IMR-90 (cell line): ENCODE measurements at places on chromosomes 7 and 10. TPM values are rescaled to one million over a fixed set of nuclear protein-coding genes. Genes with fewer than 3 reads are reported as not detected.

Gene HABP2
- not detected in 2 replicates for total RNA-seq

Gene SMKR1
- not detected in 2 replicates for total RNA-seq

Gene CYP2C8
- total RNA-seq: not detected in 2 replicates

Gene DNAH11
- under 0.01 TPM in 1 of 2 replicates, not detected in the other for total RNA-seq

Gene SORCS1
- total RNA-seq: under 0.01 TPM in 1 of 2 replicates, not detected in the other

Gene CDHR3
- 1.6 and 1.7 TPM in 2 replicates for total RNA-seq

Gene TCAF2
- total RNA-seq: 3.3 and 3.4 TPM in 2 replicates

Gene GALNT17
- not detected in 2 replicates for total RNA-seq

Gene SH2D4B
- not detected in 2 replicates for total RNA-seq

Gene PNLIPRP1
- total RNA-seq: not detected in 2 replicates

Gene OR2AE1
- total RNA-seq: 0.18 TPM in 1 of 2 replicates, not detected in the other

DNA sequence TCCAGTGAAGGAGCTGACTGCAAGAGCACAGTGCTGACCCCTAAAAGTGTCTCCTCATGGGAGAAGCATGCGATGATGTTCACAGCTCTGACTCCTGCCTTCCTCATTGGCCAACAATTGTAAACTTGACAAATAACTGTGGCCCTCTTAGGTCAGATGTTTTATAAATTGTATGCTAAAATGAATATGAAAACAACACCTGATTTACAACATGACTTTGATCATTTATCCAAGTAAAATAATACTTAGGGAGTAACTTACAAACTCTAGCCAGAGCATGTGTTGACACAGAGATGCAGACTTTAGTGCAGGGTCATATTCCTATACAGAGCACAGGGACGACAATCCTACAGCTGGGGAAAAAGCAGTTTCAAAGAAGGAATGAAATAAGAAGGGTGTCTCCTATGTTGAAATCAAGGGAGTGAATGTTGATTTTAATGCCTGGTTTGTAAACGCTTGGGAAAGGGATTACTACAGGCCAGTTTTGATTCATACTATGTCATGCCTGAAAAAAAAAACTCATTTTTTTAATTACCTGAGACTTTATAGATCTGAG lies 391.4 kb upstream of the AKR1E2 start:
- peak; percentile 44 for DNase-seq

DNA sequence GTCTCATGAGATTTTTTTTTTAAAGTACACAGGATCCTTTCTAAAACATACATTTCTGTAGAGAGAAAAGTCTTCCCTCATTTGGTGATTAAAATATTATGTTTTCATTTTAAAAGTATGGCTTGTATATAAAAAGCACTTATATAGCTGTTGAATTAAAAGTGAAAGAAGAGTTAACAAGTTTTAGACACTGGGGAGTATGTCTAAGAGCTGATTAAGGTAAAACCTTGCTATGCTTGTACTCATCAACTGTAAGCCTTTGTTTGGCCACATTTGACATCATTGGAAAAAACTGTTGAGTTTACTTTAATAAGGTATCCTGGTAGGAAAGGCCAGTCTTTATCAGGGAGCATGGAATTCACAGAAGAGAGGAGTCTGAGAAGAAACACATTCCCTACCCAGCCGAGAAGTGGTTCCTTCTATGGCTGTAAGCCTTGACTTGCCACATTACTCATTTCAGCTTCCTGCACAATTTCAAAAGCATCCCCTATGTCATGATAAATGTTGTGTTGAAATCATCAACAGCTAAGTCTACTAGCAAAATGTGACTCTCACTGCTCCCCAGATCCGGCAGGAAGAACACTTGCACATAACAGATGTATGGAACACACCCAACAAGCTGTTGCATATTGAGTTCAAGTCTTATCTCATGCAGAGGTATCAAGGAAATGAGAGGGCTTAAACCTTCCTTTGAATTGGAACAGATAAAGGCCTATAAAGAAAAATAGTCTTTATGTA lies 171.8 kb upstream of the CDK1 start:
- peak; percentile 59 for DNase-seq

DNA sequence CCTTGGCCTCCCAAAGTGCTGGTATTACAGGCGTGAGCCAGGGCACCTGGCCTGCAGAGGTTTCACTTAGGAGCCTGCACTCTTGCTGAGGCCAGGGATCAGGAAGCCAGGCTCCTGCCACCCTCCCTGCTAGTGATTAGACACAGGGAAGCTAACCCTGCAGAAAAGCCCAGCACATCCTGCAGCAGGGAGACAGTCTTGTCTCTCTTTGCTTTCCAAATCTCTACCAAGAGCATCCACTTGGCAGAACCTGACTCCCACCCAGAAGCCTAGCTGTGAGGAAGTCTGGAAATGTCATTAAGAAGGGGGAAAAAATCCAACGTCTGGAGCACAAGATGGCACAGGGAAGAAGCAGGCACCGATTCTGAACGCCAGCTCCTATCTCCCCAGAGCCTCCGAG lies 8.0 kb upstream of the FAM171A1 start:
- DNase-seq: no peak

DNA sequence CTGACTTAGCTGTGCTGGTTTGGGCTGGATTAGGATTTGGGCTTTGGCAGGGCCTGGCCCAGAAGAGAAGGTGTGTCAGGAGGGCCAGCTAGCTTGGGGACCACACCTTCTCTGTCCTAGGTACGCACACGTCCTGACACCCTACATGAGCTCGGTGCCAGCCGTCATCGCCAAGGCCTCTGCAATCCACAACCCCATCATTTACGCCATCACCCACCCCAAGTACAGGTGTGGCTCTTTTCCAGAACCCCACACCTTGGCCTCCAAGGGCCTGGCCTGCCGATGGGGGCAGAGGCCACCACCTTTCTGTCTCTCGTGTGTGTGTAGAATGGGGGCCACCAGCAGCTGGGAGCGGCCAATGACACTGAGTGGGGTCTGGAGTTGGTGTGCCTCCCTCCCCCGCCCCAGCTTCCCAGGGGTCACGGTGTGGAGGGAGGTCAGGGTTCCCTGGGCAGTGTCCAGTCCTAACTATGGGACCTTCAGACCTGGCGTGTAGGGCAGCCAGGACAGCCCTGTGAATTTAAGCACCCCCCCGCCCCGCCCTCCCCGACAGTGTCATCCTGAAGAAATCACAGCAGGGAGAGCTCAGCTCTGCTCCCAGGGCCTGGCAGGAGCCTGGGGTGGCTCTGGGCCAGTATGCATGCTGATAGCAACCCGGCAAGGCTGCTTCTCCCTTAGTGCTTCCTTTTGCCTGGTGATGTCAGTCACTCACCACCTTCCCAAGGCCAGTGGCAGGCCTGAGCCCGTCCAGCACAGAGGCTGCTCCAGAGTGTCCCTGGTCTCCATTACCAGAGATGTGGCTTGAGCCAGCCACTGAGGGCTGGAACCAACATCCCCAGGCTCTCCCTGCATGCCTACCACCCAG lies 6.9 kb upstream of the LDB3 start:
- DNase-seq: peak; percentile 46

- peak; percentile 74 for DNase-seq
Measured at GRCh38 chr7:91264924-91265681, 870 bp downstream of the FZD1 start.

DNA sequence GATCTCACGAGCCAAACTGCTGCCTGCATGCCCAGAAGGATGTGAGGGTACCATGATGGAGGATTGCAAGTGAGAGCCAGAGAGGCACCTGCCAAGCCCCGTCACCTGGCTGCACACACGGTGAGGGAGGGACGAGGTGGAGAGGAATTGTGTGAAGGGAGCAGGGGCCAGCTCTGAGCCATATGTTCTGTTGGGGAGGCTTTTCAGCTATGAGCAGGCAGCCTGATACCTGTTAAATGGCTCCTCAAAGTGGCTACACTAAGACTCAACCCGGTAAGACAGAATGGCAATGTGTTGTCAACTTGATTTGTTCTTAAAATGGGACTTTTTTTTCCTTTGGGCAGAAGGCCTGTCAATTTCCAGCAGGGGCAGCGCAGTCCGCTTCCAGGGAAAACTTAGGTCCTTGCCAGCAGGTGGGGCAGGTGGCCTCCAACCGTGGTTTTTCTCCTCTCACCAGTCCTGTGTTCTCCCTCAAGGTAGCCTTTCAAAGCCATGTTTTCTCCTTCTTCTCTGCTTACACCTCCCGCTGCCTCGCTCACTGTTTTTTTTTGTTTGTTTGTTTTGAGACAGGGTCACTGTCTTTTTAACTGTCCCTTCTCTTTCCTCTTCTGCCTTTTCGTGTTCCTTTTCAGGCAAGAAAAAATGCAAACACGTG lies 57.7 kb upstream of the ZNRF2 start:
- no peak for DNase-seq

DNA sequence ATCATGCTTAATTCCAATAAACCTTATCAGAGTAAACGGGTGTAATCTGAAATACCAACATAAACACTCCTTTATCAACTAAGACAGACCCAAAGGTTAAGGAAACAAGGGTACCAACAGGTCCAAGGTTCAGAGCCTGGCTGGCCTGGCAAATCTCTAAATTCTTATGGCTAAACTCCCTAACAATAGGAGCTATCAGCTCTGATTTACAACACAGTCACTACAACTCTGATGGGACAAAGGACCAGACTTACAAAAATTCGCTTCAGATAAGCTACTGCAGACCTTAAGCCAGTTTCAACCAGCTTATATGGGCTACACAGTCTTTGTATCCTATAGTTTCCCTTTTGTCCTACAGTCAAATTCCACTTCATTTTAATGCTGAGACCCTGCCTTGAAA lies 381.9 kb downstream of the ZWINT start:
- DNase-seq: no peak

- DNase-seq: peak; percentile 46
Measured at GRCh38 chr7:46738796-46739195, 817.7 kb upstream of the IGFBP3 start.

GRCh38 chr7:17144322-17144721 lies 154.1 kb upstream of the AHR start:
- DNase-seq: peak; percentile 46

GRCh38 chr7:46580766-46581165 lies 659.7 kb upstream of the IGFBP3 start:
- no peak for DNase-seq

DNA sequence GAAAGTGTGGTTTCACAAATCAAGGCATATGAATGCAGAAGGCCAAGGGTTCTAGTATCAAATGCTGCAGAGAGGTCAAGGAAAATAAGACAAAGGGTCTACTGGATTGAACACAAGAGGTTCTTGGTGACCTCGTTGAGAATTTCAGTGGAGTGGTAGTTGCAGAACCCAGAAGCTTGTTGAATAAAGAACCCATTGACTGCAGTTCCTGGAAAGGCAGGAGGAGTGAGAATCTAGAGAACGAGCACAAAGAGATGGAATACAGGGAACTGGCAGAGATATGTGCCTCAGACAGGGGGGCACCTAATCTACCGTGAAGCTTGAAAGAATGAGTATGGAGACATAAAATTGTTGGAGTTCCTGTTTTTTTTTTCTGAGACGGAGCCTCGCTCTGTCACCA lies 3.5 kb upstream of the SEPTIN7 start:
- DNase-seq: no peak

DNA sequence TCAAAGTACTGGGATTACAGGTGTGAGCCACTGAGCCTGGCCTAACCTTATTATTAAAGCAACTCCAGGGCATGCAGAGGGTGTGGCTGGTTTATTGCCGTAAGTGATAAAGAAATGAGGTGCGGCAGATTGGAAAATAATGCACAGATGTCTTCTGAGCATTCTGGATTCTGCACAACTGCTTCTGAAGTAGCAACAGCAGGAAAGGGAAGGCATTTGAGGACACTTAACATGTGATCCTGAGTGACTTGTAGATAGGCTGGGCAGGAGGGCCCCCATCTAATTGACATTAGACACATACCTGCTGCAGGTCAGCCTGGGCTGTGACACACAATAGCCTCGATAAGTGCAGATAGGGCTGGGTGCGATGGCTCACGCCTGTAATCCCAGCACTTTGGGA lies 5.6 kb downstream of the RHBDD2 start:
- no peak for DNase-seq

- no peak for DNase-seq
Measured at GRCh38 chr10:122543676-122544445, 16.7 kb upstream of the DMBT1 start.
